ENCODE measurements at places on chromosomes 6 and 20.

- no peak for DNase-seq
Observed at GRCh38 chr6:138455746-138456400, 43.4 kb downstream of the NHSL1 start.

DNA sequence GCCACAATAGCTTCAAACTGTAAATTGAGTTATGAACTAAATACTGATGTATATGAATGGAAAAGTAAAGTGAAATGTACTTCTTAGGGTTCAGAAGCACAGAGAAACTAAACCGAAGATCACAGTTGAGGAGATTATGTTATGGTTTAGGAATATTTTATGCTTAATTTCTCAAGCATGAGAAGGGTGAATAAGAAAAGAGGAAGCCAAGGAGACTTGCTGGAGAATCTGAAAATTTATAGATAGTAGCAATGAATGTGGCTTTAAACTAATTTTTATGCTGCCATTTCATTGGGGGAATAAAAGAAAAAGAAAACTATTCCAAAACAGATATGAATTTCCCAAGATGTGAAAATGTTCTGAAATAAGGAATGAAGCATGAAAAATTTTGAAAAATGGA, 5.6 kb downstream of the ANKS1A start:
- no peak for DNase-seq

- DNase-seq: no peak
Observed at GRCh38 chr6:22448291-22448711, 121.1 kb upstream of the HDGFL1 start.

DNA sequence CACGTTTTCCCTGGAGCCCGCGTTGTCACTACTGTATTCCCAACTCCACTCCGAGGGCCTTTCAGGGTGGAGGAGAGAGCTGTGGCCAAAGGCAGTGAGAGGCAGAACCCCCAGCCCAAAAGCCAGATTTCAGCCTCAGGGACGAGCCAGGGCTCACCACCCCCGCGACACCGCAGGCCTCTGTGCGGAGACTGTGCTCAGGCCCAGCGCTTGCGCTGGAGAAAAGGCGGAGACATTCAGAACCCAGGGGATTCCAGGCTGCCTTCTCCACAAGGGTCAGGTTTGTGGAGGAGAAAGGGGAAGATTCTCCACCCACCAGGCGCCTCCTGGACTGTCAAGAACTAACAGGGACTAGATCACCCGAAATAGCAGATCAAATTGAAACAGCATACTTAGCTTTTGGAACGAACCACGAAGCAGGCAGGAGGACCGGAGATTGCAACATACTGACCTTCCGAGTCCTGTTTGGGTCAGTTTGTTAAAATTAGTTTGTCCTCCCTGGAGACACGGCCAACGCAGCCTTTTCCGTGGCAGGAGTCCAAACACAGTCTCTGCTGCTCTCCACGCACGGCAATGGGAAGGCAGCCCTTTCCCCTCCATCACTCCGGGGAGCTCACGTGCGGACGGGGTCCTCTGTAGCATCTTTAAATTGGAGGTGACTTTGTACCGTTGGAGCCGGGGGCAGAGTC, 14.4 kb downstream of the DLL1 start:
- no peak for DNase-seq

DNA sequence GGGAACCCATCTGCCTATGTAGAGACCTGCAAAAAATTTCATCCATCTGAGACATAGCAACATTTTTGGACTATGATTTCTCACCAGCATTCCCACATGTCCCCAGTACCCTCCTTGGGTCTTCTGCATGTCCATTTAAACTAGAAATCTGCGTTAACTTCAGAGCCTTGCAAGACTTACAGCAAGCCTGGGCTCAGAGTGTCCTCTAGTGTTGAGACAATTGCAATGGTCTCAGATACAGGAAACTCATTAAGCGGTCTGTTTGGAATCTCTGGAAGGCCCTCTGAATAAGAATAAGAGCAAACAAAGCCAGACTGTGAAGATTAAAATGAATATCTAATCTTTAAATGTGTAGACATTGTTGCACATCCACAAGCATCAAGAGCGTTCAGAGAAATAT, 20.5 kb upstream of the PI3 start:
- no peak for DNase-seq

- no peak for DNase-seq
Observed at GRCh38 chr6:82909551-82909950, 156.1 kb downstream of the UBE3D start.
